ENCODE measurements at places on chromosomes 7 and 10.

DNA sequence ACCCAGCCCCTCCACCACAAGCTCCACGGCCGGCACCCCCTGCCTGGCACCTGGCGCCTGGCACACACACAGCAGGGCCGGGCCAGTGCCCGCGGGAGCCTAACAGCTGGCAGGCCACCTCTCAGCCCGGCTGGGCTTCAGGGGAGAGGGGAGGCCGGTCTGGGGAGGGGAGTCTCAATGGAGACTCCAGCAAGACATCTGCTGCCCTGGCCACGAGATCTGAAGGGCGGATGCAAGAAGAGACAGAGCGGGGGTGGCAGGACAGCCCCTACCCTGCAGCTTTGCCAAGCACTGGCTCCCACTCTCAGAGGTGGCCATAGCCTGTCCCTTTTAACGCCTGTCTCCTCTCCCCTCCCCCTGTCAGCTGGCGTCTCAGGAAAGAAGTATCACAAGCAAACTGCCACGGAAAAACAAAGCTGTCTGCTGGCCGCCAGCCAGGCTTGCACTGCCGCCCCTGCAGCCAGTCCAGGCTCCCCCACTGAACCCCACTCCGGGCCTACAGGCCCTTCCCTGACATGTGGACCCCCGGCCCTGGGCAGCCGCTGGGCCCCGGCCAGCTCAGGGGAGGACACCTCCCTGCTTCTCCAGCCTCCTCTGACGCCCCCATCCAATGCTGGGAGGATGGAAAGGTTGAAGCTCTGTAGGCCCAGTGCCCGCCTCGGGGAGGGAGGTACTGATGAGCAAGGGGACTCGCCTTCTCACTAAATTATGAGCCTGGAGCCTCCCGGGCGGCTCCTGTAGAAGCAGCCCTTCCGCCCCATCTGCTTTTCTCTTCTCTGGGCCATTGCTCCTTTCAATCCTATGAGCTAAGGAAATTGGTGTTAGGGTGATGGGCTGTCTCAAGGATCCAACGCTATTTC lies 178.4 kb downstream of the ARHGAP12 start:
- no peak for DNase-seq

- no peak for DNase-seq
These were observed 27.4 kb upstream of the ZNF438 start for GRCh38 chr10:31058795-31059703.

- no peak for DNase-seq
These were observed 14.9 kb downstream of the TUBGCP2 start for GRCh38 chr10:133293810-133294119.

DNA sequence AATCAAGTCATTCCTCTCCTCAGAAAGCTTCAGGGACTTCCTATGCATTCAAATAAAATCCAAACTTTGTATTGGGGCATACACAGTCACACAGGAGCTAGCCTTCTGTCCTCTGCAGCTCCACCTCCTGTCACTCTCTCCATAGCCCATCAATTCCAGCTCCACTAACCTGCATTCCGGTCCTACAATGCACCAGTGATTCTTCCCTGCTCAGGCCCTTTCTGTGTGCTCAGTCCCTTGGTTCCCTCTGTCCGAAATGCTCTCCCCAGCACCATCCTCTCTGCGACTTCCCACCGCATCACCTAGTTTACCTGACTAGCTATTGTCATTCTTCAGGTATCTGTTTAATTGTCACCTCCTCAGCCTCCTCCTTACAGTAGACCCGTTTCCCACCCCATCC lies 26.4 kb upstream of the YAE1 start:
- DNase-seq = no peak

DNA sequence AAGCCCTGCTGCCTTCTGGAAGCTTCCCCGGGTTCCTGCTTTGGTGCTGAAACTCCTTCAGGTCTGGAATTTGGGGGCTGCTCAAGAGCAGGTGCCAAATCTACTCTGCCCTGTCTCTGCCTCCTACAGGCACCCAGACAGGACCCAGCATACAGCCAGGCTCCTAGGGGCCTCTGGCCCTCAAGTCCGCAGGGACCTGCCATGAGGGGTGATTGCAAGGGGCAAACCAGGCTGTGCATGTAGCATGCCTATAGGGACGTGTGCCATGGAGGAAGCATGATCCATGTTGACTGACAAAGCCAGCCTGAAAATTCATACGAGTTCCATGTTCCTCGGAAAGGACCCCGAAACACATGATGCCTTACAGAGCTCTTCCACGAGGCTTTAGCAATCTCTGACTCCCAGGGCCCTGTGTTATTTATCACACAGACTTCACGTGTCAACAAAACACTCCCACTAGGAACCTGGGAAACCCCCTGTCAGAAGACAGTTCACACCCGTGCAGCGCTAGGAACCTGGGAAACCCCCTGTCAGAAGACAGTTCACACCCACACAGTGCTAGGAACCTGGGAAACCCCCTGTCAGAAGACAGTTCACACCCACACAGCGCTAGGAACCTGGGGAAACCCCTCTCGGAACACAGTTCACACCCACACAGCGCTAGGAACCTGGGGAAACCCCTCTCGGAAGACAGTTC lies 75.3 kb upstream of the DNAAF5 start:
- no peak for DNase-seq

- DNase-seq = no peak
These were observed 356.9 kb downstream of the DNAJB6 start for GRCh38 chr7:157693521-157694375.
